ENCODE measurements at places on chromosomes 3 and 15.

DNA sequence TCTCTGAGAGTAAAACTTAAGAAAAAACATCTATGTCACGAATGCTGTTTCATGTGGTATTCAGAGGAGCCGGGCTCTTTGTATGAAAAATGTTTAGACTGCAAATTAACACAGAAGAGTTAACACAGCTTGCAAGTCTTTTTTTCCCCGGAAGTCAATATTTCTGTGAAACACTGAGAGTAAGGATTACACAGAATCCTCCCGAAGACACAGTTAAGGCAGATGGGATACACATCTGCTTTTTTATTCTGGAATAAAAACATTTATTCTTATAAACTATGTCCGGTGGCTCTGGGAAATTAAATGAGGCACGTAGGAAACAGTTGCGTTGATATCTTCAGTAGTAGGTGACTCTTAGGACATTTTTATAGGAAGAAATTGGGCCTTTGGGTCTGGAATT lies 180.6 kb downstream of the PTPRG start:
- no peak for DNase-seq

DNA sequence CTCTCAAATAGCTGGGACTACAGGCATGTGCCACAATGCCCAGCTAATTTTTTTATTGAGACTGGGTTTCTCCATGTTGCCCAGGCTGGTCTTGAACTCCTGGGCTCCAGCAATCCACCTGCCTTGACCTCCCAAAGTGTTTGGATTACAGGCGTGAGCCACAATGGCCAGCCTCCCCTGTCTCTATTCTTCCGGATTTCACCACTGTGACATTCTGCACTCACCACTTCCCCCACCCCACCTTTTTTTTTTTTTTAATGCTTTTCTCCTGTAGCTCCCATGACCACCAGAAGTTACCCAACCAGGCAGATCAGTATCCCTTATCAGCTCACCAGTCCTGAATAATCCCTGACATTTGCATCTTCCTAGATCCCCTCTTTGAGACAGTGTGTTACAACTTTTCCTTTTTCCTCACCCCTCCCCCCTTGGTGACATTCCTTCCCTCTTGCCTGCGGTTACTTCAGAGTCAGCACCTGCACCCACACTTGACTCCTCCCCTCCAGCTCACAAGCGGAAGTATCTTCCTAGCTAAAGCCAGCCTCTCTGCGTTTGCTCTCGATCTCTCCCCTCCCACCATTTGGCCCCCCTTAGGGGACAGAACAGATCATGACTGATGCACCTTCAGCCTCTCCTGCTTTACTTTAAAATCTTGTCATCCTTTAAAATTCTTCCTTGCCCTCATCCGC lies 13.5 kb upstream of the ZNF592 start:
- no peak for DNase-seq

DNA sequence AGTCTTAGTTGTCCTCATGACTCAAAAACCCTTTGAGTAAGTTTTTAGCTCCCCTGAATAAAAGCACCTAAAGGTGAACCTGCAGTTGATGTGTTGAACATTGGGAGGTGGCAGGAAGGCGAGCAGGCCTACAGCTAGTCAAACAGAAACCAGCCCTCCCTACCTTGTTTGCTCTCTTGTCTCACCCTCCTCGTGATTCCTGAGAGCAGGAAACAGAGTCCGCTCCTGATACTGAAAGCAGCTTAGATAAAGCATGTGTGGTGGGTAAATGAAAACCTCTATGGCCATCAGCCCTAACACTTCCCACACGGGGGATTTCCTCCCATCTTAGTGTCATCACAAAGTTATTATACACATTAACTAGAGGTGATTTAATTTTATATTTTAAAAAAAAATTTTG lies 21.8 kb upstream of the CLDN18 start:
- no peak for DNase-seq

DNA sequence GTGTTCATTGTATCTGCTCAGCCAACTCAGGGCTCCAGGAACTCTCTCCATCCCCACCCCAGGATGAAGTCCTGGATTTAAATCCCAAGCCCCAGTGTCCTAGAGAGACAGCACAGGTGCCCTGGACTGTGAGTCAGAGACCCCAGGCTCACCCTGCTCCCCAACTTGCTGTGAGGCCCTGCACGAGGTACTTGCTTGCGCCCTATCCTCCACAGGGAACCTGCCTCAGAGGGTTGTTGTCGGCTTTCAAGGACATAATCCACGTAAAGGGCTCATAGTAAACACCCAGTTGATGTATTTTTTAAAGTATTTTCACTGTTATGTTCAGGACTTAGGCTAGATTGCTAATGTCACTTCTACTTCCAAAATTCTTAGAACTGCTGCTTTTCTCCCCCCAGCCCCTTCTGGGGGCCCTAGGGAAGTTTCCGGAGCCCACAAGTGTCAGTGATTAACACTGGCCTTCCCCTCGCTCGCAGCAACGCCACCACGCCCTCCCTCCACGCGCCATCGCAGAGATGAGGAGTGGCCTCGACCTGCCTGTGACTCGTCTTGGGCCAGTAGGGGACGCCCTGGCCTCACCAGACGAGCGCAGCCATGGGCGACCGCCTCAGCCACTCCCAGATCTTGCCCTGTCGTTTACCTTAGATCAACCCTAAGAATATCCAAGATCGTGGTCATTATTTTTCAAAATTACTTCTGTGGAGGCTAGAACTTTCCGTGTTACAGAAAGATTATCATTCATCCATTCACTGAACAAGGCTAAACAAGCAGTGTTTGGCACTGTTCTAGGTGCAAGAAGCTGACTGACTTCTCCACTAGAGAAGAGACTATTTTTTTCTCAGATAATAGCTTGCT lies 6.0 kb upstream of the SRP14 start:
- DNase-seq: peak; percentile 74

DNA sequence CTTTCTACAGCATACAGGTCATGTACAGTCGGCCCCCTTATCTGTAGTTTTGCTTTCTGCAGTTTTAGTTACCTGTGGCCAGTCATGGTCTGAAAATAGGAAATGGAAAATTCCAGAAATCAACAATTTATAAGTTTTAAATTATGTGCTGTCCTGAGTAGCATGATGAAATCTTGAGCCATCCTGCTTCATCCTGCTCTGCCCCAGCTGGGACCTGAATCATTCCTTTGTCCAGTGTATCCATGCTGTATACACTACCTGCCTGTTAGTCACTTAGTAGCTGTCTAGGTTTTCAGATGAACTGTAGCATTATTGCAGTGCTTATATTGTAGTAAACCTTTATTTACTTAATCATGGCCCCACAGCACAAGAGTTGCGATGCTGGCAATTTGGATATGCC lies 44.8 kb downstream of the AP4E1 start:
- DNase-seq: no peak

DNA sequence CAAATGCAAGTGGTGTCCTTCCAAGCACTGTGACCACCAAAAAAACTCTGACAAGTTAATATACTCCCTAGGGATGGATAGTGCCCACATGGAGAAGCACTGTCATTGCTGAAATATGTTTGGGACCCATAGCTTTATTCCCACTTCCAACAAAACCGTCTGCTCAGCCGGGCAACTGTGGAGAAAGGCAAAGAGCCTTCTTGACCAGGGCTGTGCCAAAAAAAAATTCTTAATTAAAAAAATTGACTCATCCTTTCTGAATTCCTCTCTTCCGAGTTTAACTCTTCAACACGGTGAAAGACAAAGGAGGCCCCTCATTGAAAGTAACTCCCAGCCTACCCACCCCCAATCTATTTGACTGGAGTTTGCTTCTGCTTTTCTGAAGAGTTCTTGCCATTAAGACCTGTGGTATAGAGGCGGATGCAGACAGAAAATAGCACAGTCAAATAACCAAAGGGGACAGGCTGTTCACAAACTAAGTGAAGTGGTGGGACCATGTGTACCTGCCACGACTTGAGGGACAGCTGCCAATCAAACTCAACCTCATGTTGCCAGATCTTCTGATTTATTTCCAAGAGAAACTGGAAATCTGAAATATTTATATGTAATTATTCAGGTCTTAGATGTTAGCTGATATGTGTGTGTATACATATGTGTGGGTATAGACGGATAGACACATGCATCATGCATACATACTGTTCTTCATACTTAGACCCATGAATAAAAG lies 135.4 kb upstream of the PFN2 start:
- no peak for DNase-seq

- no peak for DNase-seq
Measured at GRCh38 chr15:82890338-82890994, 62.1 kb downstream of the HOMER2 start.

DNA sequence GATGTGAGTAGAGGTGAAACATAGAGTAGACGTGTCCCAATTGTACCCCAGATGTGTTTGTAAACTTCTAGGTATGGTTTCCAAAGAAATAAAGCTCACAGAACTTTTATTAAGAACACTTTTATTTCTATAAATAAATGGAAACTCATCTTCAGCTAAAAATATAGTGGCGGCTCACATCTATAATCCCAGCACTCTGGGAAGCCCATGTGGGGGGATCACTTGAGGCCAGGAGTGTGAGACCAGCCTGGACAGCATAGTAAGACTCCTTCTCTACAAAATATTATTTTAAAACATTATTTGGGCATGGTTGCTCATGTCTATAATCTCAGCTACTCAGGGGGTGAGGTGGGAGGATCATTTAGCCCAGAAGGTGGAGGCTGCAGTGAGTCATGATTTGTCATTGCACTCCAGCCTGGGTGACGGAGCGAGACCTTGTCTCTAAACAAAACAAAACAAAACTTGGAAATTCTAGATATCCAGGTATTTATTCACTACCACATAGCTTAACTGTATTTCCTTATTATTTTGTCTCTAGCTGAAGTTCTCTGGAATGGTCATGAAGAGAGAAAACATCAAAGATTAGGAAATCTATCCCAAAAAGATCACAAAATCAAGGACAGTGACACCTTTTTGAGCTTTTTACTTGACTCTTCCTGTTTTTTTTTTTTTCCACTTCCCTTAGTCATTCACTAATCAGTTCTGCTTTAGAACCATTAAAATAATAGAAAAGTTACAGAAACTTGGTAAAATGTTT lies 258.1 kb downstream of the TIGIT start:
- DNase-seq: no peak

GRCh38 chr3:79086514-79086913 lies 681.3 kb downstream of the ROBO1 start:
- no peak for DNase-seq

GRCh38 chr3:38117163-38117716 lies 19.7 kb downstream of the ACAA1 start:
- no peak for DNase-seq

- no peak for DNase-seq
Measured at GRCh38 chr3:127796045-127796830, 26.1 kb downstream of the MGLL start.

DNA sequence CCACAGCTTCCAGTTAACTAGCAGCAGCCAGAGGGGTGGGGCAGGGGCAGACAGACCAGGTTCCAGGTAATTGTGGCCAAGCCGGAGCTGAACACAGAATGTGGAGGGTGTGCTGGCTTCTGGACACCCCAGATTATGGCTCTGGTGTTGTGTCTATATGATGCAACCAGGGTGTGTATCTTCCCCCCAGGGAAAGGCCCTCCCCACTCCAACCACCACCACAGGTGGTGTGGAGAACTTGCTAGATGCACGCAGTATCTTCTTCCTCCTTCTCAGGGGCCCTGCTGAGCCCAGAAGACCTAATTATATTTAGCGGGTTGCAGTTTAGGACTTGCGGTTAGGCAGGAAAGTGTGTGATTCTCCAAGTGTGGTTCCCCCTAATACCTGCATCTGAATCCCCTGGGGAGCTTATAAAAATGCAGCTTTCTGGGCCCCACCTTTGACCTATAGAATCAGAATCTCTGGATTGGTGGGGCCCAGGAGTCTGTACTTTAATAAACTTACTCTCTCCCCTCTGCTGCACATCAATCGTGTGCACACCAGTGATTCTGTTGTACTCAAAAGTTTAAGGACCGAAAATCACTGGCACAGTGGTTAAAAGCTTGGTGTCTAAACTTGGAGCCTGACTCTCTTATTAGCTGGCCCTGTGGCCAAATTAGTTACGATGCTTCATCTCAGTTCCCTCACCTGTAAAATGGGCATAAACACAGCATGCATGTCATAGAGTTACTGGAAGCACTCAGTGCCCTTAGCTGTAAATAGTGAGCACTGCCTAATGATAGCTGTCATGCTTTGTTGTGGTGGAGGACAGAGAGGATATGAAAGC lies 379.1 kb upstream of the PROK2 start:
- no peak for DNase-seq

DNA sequence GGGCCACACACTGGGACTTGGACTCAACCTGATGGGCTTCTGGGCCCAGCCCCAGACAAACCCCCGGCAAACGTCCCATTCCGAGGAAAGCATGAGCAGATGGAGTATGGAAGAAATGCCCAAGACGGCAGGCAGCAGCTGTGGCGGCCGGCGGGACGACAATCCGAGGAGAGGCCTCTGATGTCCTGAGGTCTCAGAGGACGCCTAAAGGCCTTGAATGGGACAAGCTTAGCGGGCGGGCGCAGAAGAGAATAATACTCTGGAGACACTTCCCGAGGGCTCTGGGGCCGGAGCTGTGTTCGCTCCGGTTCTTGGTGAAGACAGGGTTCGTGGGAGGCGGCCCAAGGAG lies 482 bp upstream of the OGG1 start:
- DNase-seq: no peak

- DNase-seq: no peak
Measured at GRCh38 chr3:177615015-177615414, 417.7 kb upstream of the TBL1XR1 start.

DNA sequence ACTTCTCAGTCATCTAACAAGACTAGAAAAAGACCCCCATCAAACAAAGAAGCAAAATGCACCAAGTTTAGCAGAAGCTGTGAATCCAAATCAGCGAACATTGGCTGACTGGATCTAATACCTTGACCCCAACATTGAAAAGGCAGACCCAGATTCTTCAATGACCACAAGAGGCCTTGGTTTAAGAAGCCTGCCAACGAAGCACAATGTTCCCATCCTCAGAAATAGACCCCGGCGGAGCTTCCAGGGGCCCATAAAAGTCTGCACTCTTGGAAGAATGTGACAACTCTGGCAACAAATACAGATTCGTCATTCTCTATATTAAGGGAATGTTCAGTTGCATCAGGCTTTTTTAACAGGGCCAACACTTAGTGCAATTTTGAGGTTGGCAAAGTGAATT lies 112.8 kb upstream of the BCL6 start:
- DNase-seq: no peak

- no peak for DNase-seq
Measured at GRCh38 chr3:97835761-97836160, 13.9 kb downstream of the CRYBG3 start.

- DNase-seq: no peak
Measured at GRCh38 chr3:45664578-45664977, 24.6 kb upstream of the SACM1L start.

DNA sequence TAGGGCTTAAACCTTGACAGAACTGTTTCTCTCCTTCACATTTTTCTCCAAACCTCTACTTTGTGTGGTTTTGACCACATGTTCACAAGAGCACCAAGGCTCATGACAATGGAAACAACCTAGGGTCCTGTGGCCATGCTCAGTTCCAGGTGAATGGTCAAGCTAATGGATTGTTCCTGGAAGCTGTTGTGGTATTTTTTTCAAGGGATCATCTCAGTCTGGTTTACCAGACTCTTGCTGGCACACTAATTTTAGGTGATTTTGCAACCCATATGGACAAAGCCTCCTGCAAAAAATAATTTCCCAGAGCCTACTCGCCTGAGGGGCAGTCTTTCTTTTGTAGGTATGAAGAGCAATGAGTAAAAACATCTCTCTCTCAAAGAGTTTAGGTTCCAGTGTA lies 67.2 kb downstream of the LSAMP start:
- no peak for DNase-seq

- no peak for DNase-seq
Measured at GRCh38 chr15:88075102-88075501, 181.4 kb downstream of the NTRK3 start.

Measured in thoracic aorta (tissue), 2 donors.